Smooth muscle cell of the coronary artery (primary cell): ENCODE measurements at places on chromosomes 11 and 22. TPM values are rescaled to one million over a fixed set of nuclear protein-coding genes. Genes with fewer than 3 reads are reported as not detected.

Gene PKNOX2
- total RNA-seq: 1.4 and 3.5 TPM in 2 replicates

Gene POU2AF2
- not detected in 2 replicates for total RNA-seq

Gene FOLR1
- not detected in 2 replicates for total RNA-seq

Gene KDM4D
- 0.23 and 0.60 TPM in 2 replicates for total RNA-seq

Gene SMC1B
- under 0.01 TPM in 1 of 2 replicates, not detected in the other for total RNA-seq

Gene MIOX
- total RNA-seq: not detected in 2 replicates
